ENCODE measurements at places on chromosomes 1 and 21.

GRCh38 chr1:75554181-75554580 lies 56.7 kb downstream of the SLC44A5 start:
- DNase-seq, result no peak

DNA sequence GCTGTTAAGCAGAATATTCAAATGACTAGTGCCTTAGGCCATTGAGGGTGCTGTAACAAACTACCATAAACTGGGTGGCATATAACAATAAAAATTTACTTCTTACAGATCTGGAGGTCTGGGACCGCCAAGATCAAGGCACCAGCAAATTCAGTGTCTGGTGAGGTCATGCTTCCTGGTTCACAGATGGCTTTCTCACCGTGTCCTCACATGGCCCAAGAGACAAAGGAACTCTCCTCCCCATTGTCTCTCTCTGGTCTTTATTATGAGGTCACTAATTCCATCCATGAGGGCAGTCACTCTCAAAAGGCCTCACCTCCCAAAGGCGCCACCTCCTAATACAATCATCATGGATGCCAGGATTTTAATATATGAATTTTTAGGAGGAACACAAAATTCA lies 127.3 kb downstream of the GABPA start:
- DNase-seq, result no peak

DNA sequence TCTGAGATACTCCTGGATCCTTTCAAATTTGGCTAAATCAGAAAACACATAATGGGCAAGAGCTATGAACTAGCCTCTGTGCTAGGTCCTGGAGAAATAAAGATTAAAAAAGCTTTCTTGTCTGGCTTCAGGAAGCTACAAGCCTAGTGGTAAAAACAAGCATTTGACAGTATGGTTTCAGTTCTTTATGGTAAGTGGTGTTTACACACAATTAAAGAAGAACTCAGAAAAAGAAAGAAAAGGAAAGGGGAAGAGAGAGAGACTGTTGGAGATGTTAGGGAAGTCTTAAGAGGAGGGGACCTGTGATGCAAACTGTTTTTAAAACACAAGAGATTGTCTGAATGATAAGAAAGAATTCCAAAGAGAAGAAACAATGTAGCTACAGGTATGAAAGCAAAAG lies 1.8 kb downstream of the OR10J1 start:
- no peak for DNase-seq

DNA sequence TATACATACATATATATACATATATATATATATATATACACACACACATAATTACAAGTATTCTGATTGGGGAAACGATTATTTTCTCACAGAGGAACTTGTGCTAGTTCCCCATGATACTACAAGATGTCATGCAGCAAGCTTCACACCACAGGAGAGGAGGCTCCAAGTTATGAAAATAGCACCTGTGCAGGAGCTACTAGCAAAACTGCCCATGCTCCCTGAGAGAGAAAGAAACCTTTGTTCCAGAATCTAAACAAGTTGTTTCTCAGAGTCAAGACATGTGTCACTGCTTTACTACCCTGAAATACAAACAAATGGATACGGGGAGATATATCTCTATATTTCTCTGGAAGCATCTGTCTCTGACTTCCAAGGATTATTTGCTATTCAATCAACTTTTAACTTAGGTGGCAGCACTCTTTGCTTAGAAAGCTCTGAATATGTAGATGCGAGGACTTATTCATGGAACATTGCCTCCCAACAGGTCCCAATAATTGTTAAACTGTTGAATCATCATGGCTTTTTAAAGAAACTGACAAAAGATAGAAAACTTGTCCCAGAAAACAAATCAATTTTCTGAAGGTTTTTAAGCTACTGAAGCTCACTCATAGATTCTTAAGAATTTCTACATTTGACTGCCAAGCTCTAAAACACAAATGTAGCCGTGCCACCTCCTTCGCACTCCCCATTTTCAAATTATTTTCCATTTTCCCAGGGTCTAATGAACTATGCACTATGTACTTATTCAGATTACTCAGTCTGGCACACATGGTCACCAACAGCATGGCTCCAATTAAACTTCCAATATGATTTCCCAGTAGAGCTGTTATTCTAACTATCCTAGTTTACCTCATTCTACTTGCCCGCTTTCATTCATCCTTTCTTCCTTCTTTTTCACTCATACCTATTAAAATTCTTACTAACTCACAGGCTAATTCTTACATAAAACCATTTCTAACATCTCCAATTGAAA lies 929.1 kb downstream of the LTN1 start:
- DNase-seq, result no peak

DNA sequence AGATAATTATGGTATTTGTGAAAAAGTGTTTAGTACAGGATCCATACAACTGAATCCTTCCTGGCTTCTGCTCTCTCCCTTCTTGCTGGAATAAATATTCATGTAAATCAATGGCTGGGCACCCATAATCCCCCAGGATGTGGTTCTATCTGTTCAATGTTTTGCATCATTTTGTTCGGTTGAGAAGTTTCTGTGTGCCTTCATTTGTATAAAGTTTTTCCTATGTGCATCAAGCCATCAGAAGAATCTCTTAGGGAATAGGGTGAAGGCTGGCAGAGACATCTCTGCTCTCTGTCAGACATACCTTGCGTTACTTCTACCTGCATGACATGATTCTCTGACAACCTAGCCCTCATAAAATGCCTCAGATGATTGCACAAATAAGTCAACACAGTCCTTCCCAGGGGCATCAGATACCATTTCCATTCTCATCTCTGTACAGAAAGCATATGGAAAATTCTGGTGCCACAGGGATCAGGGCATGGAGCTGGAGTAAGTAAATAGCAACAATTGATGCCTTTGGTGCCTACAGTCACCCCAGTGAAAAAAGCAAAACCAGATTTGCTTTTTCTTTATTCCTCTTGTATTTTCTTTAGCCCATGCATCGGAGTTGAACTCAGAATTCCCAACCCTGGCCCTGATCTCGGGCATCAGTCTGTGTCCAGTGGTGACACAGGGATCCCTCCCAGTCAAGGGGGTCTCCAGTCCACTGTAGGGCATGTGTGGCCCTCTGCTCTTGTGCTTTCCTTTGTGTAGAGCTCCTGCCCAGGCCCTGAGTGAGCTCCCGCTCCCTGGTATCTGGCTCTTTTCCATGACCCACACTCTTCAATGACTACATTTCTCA lies 39.7 kb upstream of the ATP1A1 start:
- no peak for DNase-seq

GRCh38 chr1:54110996-54111395 lies 41.8 kb downstream of the CDCP2 start:
- DNase-seq, result no peak

- no peak for DNase-seq
Observed at GRCh38 chr1:153389973-153390879, 647 bp downstream of the S100A8 start.

- DNase-seq, result no peak
Observed at GRCh38 chr1:152537496-152537895, 23.2 kb downstream of the CRCT1 start.

- DNase-seq, result no peak
Observed at GRCh38 chr21:35932232-35932911, 128.0 kb downstream of the SETD4 start.

- no peak for DNase-seq
Observed at GRCh38 chr1:75392278-75392677, 218.6 kb downstream of the SLC44A5 start.

DNA sequence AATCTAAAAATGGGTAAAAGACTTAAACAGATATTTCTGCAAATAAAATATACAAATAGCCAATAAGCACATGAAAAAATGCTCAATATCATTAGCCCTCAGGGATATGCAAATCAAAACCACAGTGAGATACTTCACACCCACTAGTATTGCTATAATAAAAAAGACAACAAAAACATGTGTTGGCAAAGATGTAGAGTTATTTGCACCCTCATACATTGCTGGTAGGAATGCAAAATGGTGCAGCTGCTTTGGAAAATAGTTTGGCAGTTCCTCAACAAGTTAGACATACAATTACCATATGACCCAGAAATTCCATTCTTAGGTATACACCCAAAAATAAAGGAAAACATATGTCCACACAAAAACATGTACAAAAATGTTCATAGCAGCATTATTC lies 30.2 kb downstream of the ZZZ3 start:
- no peak for DNase-seq

DNA sequence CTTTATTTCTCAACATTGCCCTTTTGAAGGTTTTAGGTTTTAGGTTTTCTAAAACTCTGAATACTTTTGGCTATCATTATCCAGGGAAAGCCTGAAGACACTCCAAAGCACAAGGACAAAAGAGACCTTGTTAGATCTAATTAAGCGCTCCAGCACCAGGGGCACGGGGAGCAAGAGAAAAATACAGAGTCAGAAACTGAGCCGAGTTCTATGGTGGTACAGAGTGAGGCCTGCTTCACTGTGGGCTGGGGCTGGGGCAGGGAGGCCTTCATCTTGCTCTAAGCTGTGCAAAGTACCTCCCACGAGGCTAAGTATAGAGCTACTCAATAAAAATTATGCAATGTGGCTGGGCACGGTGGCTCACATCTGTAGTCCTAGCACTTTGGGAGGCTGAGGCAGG lies 19.7 kb upstream of the RAB4A start:
- no peak for DNase-seq

GRCh38 chr1:221166559-221167318 lies 287.5 kb downstream of the HLX start:
- DNase-seq, result no peak

- DNase-seq, result no peak
Observed at GRCh38 chr1:201395936-201396335, 3.2 kb downstream of the LAD1 start.

GRCh38 chr1:226846786-226847185 lies 23.6 kb upstream of the PSEN2 start:
- DNase-seq, result no peak

DNA sequence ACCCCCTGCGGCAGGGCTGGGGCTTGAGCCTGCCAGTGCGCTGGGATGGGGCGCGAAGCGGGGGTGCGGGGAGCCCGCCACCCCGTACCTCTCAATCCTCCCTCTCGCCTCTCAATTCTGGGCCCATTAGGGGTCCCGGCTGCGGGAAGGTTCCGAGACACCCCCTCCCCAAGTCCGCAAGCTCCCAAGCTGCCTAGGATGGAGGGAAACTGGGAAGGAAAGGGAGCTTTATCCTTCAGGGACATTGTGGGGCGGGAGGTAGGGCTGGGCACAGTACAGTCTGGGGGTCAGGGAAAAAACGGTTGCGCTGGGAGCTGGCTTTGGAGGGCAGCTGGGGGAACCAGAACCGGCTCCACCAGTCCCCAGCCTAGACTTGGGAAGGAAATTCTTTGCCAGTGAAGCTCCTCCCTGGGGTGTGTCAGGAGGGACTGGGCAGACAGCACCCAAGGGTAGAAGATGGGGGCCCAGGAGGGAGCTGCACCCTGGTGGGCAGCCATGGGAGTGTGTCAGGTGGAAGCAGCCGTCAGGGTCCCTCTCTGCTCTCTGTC lies 904 bp downstream of the GJB3 start:
- DNase-seq, result no peak

DNA sequence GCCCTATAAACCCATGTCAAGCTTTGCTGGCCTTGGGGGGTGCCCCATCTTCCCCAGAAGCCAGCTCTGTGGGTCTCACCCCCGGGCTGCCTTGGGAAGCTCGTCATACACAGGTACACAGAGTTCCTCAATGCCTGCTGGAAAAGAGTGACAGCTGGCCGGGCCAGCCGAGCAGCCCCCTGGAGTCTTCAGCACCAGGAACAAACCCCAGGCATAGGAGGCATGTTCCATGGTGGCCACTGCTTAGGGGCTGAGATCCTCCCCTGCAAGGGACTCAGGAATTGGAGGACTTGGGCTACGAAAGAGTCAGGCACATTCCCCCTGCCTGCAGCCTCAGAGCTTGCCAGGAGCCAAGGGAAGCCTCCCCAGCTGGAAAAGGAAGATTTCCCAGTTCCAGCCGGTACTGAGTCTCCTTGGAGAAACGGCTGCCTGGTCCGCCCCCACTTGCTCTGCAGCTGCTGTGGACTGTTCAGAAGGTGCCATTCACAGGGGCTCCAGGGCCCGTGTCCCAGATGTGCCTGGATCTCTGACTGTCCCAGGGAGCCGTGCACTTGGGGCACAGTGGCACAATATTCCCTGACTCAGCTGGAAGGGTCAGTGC lies 89.5 kb downstream of the STUM start:
- DNase-seq, result no peak

DNA sequence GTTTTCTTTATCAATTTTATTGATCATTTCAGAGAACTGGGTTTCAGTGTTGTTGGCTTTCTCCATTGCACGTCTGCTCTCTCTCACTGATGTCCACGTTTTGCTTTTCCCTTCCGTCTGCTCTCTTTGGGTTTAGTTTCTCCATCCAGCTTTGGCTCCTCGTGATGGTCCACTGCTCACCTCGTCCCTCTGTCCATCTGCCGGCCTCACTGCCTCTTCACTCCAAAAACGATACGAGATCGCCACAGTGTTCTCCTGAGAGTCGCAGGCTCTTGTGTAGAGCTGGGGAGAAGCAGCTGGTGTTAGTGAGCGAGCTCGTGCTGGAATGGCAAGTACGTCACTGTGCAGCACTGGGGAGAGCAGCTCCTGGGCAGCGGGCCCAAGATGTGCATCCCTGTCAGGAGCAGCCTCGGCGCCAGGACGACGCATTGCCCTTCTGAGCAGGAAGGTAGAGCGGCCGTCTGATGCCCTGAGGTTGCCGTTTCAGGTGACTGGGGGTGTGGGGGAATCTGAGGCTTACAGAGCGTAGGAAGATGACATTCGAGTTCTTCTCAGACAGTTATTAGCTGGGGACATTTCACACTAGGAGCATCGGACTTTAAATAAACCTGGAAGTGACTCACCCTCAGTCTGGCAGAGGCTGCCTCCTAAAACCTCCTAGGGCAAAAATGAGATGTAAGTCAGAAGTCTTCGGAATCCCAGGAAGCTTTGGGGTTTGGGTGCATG lies 31.4 kb upstream of the PCBP3 start:
- DNase-seq, result no peak

- DNase-seq, result no peak
Observed at GRCh38 chr1:221805121-221805520, 63.2 kb upstream of the DUSP10 start.

DNA sequence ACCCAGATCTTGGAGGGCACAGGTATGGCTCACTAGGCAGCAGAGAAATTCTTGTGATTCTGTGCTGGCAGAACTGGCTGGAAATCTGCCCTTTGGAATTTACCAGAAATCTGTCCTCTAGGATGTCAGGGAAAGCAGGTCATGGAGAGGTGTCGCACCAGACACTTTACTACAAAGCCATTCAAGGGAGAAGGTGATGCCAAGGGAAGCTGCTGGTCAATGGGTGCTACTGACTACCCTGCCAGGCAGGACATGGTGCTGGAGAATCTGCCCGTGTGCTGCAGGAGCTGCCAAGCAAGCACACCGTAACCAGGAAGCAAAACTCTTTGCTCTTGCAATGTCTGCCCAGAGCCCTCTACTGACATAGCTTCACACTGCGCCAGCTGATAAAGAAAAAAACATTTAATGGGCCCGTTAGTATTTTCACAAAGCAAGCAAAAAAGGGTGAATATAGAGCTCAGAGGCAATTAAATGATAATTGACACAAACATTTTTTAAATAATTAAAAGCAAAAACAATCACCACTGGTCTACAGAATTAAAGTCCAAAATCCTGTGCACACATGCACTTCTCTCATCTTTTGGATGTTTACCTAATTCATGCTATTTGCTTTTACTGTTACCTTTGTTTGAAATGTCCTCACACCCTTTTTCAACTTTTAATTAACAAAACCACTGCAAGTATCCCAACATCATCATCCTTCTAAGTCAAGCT lies 7.2 kb upstream of the FBXO28 start:
- DNase-seq, result no peak

Measured in activated T-helper 2 cell treated with anti-CD3 and anti-CD28 coated beads, Interferon-gamma antibody, Interleukin-2, Interleukin-4, amounts not matched to agents 10 μg/mL and 5 μg/mL and 100 μg/mL, durations not matched to agents 14 hours and 24 hours and 36 hours (primary cell).